ENCODE measurements at places on chromosomes 3 and 15. TPM values are rescaled to one million over a fixed set of nuclear protein-coding genes. Genes with fewer than 3 reads are reported as not detected.

The STRA6 gene
- total RNA-seq, result not detected

DNA sequence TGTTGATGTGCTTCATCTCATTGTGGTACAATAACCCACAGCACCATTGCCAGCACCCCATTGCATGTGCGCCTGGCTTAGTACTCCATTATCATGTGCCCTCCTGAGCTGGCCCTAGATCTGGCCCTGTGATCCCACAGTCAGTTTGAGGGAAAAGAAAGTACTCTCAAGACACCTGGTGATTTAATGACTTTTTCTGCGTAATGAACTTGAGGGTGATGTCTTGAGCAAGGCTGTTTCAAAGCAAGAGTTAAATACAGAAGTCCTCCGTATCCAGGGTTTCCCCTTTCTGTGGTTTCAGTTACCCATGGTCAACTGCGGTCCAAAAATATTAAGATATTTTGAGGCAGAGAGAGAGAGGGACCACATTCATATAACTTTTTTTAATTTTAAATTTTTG, 16.3 kb downstream of the C3orf20 start:
- no peak for DNase-seq

- no peak for DNase-seq
These were observed 600 bp upstream of the CHRNA5 start for GRCh38 chr15:78564743-78565096.

DNA sequence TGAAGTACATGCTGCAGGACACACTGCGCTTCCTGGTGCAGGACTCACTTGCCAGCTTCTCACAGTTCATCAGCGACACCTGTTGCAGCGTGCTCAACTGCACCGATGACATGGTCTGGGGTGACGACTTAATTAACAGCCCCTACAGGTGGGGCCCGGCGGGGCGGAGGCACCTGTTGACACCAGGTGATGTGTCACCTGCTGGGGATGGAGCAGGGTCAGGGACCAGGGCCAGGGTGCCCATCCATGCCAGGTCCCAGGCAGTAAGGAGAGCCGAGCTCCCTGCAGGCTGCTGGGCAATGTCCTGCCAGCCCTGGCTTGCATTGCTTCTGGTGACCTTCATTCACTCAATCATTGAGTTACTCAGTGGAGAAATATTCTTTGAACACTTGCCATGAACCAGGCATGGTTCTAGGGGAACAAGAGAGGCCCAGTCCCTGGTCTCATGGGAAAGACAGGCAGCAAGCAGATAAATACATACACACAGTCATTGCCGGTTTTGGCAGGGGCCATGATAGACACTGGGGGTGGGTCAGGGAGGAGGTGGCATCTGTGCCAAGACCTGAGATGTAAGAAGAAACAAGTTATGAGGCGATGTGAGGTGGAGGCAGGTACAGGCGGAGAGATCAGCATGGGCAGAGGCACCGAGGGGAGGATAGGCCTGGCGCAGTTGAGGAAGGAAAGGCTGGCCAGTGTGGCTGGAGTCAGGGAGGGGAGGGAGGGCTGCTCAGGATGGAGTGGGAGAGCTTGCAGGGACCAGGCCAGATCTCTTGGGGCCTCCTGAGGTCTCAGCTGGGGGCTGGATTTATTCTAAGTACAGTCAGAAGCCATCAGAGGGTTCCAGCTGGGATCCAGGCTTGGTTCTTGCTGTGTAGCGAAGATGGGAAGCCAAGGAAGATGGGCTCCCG, 30.8 kb downstream of the DNAH1 start:
- no peak for DNase-seq

All from suprapubic skin (tissue), 4 donors.